ENCODE measurements at places on chromosomes 7 and 10.

GRCh38 chr10:24097751-24098207, 111.2 kb upstream of the KIAA1217 start:
- no peak for DNase-seq

- no peak for DNase-seq
Measured at GRCh38 chr7:137093198-137093597, 224.7 kb downstream of the CHRM2 start.

- no peak for DNase-seq
Measured at GRCh38 chr7:27083646-27084045, 12.2 kb downstream of the HOXA1 start.

GRCh38 chr10:6050801-6051445, 11.2 kb downstream of the IL2RA start:
- peak; percentile 81 for DNase-seq

DNA sequence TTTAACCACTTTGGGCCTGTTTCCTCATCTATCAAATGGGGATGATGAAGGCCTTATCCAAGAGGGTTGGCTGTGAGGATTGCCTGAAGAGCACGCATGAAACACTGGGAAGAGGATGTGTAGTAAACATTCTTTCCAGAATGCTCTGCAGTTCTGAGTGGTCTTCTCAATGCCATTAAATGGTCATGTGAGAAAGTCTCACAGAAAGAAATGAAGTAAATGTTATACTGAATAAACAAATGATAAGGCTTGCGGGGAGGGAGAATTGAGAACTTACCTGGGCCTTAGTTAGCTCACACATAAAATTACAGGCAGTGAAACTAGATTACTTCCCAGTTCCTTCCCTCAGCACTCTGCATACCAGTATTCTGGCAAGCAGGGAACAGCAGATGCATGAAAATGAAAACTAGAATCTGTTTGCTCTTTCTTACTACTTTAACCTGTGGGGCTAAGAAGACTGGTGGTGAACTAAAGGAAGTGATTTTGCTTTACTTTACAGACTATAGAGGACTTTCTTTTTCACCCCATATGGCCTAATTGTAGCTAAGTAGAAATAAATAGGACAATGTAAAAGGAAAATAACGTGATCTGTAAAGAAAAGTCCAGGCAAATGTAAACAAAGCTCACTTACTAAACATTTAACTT, 135.3 kb upstream of the CCDC6 start:
- no peak for DNase-seq

DNA sequence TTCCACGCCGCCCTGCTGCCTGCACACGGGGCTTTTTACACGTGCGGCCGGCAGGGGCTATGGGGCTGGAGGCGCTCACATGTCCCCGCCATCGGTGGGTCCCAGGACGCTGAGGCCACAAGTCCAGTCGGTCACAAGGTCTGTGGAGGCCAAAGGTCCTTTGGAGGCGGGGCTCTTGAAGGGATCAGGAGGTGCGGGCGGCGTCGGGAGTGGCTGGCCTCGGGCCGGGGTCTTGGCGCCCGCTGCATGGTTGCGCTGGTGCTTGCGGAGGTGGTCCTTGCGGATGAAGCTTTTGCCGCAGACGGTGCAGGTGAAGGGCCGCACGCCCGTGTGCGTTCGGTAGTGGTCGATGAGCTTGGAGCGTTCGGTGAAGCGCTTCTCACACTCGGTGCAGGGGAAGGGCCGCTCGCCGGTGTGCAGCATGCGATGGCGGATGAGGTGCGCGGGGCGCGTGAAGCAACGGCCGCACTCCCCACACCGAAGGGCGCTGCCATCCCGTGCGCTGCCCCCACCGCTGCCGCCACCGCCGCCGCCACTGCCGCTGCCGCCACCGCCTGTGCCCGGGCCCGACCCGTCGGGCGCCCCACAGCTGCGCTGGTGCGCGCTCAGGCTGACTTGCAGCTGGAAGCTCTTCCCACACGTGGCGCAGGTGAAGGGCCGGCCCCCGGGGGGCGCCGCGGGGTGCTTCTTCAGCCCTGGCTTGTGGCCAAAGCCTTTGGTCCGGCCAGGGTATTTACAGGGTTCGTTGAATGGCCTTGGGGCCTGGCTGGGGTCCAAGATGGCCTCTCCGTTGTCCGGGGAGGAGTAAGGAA, 13.7 kb upstream of the ZNF777 start:
- DNase-seq = no peak

DNA sequence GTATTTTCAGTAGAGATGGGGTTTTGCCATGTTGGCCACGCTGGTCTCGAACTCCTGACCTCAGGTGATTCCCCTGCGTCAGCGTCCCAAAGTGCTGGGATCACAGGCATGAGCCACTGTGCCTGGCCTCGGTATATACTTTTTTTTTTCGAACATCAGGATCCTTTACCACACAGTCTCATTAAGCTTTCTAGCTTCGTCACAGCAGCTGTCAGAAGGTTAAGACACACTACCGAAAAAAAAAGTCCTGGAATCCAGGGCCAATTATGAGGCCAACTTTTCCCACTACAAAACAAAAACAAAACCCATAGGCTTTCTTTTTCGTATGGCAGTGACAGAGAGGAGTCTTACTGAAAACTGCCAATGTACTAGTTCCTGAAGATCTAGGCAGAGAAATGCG, 30.7 kb downstream of the ZC3HC1 start:
- no peak for DNase-seq

DNA sequence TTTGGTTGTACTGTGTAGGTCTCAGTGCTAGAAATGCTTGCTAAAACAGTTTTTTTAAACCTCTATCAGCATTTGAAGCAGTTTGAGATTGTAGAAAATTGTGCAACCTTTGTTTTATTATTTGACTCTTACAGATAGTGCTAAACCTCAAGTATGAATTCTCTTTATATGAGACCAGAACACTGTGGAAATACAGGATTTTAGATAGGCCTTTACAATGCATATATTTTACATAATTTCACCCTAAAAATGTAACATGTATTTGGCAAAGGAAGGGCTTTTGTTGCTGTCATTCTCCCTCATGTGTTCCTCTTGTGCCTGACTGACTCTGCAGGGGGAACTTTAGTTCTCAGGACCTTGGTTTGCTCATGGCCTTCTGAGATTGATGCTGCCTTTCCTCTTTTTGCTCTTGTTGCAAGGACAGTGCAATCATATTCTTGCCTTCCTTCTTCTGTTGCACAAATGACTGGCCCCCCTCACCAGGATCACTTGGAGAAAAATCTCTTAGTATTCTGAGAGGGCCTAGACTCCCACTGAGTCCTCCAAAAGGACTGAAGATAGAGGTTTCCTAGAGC, 188.7 kb downstream of the PPP1R9A start:
- no peak for DNase-seq

GRCh38 chr7:48424731-48425130, 253.5 kb downstream of the ABCA13 start:
- DNase-seq = no peak

- no peak for DNase-seq
Measured at GRCh38 chr10:4144817-4145216, 359.8 kb upstream of the KLF6 start.

DNA sequence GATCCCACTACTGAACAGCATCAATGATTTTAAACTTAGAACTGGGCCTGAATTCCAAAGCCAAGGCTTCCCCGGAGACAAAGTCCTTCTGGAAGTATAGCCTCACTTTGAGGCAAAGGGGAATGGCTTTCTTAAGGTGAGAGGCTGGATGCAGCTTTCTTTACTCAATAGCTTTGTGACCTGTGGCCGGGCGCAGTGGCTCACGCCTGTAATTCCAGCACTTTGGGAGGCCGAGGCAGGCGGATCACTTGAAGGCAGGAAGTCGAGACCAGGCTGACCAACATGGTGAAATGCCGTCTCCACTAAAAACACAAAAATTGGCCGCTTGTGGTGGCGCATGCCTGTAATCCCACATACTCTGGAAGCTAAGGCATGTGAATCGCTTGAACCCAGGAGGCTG, 3.2 kb upstream of the FGFR2 start:
- no peak for DNase-seq

DNA sequence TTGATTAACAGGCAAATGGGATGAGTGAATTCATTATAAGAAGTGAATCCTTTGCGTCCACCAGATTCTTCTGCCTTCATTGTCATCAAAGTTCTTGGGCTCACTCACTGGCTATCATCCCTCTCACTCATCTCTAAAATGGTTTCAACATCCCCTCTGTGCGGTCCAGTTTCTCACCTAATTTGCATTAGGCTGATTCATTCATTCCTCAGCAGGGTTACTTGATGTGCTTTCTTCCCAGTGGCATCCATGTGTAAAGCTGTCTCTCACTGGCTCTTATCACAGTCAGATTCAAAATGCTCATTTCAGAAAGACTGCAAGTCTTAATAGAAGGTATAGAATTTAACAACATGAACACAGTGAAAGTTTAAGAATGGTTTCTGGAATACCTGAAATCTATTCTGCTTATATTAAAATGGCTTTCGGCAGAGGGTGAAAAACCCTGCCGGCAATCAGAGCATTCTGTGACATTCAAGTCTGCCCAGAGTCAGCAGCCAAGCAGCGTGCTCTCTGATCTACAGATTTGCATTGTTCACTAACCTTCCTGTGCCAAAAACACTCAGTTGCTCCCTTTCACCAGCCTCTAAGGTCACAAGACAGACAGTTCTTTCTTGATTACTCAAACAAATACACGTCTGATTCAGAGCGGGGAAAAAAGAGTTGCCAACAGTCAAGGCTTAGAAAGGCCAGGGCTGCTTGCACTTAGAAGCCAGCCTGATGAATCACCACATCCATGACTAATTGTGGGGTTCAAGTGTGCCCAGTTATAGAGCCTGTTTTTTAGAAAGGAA, 106.7 kb downstream of the TES start:
- no peak for DNase-seq

DNA sequence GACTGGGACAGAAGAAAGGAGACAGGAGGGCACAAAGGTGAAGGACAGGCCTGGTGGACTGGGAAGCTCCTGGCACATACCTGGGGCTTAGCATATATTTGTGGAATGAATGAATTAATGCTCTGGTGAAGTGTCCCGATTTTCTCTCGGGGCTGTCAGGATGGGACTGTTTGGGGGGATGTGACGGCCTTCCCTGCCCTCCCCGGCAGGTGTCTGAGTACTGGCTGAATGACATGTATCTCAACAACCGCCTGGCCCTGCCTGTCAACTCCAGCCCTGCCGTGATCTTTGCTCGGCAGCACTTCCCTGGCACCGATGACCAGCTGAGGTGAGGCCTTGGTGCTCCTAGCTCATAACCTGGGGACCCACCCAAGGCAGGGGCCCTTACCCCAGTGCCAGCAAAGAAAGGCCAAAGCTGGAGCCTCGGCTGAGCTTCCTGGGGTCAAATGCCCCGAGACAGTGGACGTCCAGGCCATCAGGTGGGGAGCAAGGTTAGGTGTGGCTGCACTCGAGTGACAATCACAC, 6.5 kb downstream of the CHAT start:
- no peak for DNase-seq

DNA sequence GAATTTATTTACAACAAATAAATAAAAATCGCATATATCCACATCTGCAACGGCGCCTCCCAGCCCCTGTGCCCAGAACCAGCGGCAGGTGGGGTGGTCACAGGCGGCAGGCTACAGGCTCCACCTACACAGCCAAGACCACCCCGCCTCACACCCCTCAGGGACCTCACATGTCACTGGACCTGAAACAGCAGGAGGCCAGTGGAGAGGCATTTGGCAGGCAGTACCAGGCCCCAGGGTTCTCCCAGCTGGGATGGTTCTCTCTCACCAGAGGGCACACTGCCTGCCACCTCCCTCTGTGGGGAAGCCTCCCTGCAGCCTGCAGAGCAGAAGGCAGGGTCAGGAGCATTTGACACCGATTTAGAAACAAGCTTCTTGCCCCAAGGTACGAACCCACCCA, 81.5 kb downstream of the MAD1L1 start:
- DNase-seq = no peak

All from germinal center (tissue), 1 donor.